SK-N-SH (cell line): ENCODE measurements at places on chromosomes 3 and 15. TPM values are rescaled to one million over a fixed set of nuclear protein-coding genes. Genes with fewer than 3 reads are reported as not detected.

EPHB3 gene
- 2.1 and 4.2 TPM in 2 replicates for polyA plus RNA-seq

GOLGA8G gene
- not detected in 2 replicates for polyA plus RNA-seq

IMPG2 gene
- polyA plus RNA-seq = 0.03 and 0.10 TPM in 2 replicates

CLSTN2 gene
- polyA plus RNA-seq = 0.02 and 0.03 TPM in 2 replicates

DLL4 gene
- 0.03 TPM in 2 replicates for polyA plus RNA-seq

UROC1 gene
- not detected in 2 replicates for polyA plus RNA-seq

CCDC54 gene
- not detected in 2 replicates for polyA plus RNA-seq

SOX14 gene
- polyA plus RNA-seq = not detected in 2 replicates

LEKR1 gene
- 0.30 and 0.55 TPM in 2 replicates for polyA plus RNA-seq

GOLGA8M gene
- 0.10 TPM in 1 of 2 replicates, not detected in the other for polyA plus RNA-seq

TRPM1 gene
- polyA plus RNA-seq = not detected in 2 replicates

TNFAIP8L3 gene
- 0.08 and 0.13 TPM in 2 replicates for polyA plus RNA-seq

SNTN gene
- not detected in 2 replicates for polyA plus RNA-seq

TMEM212 gene
- polyA plus RNA-seq = not detected in 2 replicates

GPR149 gene
- not detected in 2 replicates for polyA plus RNA-seq

ADAMTS17 gene
- polyA plus RNA-seq = not detected in 2 replicates

CRTAP gene
- 198 and 240 TPM in 2 replicates for polyA plus RNA-seq

CRABP1 gene
- 1.0 and 1.6 TPM in 2 replicates for polyA plus RNA-seq

COL8A1 gene
- 4.0 and 16.7 TPM in 2 replicates for polyA plus RNA-seq

SAMD7 gene
- polyA plus RNA-seq = not detected in 2 replicates

CFAP100 gene
- not detected in 2 replicates for polyA plus RNA-seq

PIERCE2 gene
- 2.5 and 2.9 TPM in 2 replicates for polyA plus RNA-seq

CNBP gene
- polyA plus RNA-seq = 240 and 279 TPM in 2 replicates
